ENCODE measurements at places on chromosomes 1 and 21.

- no peak for DNase-seq
These were observed 10.2 kb downstream of the GRHL3 start for GRCh38 chr1:24329331-24329730.

GRCh38 chr1:220906561-220907334, 27.5 kb downstream of the HLX start:
- DNase-seq = no peak

DNA sequence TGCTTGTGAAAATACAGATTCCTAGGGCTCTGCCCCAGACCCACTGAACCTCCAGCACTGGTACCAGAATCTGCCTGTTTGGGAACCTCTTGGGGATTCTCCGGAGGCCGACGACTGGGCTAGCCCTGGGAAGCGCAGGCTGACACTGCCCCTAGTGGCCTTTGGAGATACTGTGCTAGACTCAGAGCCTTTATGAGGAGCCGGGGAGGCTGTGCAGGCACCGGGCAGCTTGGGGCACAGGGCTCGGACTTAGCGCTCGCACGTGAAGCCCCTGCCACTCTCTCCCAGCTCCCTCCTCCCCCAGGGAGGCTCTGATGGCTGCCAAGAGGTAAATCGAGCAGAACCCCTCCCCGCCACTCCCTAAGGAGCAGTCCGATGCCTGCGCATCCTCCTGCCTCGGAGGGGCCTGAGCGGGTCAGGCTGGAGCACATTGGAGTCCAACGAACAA, 144.6 kb upstream of the TNR start:
- no peak for DNase-seq

GRCh38 chr1:1799716-1800115, 21.4 kb upstream of the NADK start:
- DNase-seq = no peak

GRCh38 chr21:28687586-28687985, 305.1 kb downstream of the LTN1 start:
- DNase-seq = no peak

GRCh38 chr1:29860056-29860455, 623.7 kb downstream of the PTPRU start:
- DNase-seq = no peak

- DNase-seq = no peak
These were observed 248.6 kb downstream of the GREM2 start for GRCh38 chr1:240363315-240363714.

- no peak for DNase-seq
These were observed 204.7 kb downstream of the ST6GALNAC3 start for GRCh38 chr1:76279101-76279748.

DNA sequence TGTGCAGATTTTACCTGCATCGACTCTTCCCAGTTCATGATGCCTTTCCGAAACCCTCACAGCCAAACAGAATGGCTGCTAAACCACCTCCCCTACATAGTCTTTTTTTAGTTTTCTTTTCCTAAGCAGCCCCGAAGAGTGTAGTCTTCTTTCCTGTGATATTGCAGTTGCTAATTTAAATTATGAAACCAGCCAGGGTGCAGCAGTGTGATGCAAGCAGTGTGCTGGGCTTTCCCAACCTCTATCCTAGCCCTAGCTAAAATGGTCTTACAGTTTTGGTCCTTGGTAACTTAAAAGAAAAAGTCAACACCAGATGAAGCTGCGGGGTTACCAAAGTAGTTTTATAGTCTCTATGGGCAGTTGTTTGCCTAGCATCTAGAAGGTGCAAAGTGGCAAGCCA, 82.0 kb upstream of the GCLM start:
- no peak for DNase-seq

GRCh38 chr1:147292012-147292411, 49.5 kb downstream of the CHD1L start:
- DNase-seq = no peak

- DNase-seq = no peak
These were observed 96.3 kb downstream of the BCAR3 start for GRCh38 chr1:93585059-93585966.

DNA sequence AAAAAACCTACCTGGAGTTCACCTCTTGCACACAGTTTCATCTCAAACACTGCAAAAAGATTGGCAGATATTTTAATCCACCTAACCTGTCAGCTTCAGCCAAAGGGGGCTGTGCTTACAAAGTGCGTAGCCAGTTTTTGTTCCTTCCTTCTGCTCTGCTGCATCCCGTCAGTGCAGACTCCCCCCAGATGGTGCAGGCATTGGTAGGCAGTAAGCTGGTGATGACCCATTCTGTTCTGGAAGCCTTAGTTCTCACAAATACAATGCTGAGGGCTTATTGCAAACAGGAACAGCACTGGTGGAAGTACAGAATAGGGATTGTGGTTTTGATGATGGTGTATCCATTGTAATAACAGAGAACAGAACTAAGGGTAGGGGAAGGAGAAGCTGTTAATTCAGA, 239.5 kb downstream of the RYR2 start:
- DNase-seq = no peak

GRCh38 chr1:235009561-235010306, 118.9 kb downstream of the TOMM20 start:
- DNase-seq = no peak

DNA sequence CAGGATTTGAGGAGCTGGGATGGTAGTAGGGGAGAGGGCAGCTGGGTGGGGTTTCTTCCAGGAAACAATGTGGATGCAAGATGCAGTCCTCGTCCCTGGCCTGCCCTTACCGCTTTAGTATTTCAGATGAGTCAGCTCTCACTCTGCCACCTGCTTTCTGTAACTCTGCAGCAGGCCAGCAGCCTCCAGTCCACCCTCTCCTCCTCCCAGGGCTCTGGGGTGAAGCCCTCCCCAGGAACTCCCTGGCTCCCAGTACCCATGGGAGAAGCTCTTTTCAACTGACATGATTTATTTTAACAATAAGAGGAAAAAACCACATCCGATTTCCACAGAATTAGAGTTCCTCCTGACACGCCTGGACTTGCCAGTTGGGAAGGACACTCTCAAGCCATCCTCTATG, 39.0 kb upstream of the IL20 start:
- DNase-seq = no peak

Data from activated T-cell treated with anti-CD3 and anti-CD28 coated beads for 4 hours (primary cell).